Osteoblast (primary cell): ENCODE measurements at places on chromosomes 12 and 14. TPM values are rescaled to one million over a fixed set of nuclear protein-coding genes. Genes with fewer than 3 reads are reported as not detected.

DNA sequence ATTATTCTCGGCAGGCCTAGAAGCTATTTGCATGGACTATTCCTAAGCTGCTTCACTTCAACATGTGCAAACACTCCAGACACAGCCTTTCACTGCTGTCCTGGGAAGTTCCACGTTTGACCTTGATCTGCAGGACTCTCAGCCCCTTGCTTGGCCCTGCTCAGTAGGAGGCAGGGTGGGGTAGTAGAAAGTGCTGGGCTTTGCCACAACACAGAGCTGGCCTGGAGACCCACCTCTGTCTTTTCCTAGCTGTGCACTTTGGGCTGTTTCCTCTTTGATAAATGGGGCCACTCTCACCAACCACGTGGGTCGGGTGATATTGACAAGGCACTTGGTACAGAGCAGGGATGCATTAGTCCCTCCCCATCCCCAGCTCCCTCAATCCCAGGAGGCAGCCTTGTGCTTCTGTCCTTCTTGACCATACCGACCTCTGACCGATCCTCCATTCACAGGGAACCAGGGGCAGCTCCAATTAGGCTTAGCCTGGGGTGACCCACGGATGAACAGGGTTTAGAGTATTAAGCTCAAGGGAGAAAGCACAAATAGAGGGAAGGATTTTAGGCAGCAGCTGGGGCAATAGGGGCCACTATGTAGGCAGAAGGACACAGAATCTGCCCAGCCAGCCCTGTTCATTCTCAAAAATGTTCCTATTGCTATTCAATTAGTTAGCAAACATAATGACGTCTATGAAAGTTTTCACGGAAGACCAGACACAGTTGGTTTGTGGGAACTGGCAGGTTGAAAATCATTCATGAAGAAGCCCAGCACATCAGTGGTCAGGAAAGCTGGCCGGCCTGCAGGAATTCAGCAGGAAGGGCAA is 63.3 kb downstream of the SYNE3 start:
- no peak for DNase-seq

Gene NOS1
- not detected in 2 replicates for total RNA-seq

Gene GPR137C
- 0.36 and 0.59 TPM in 2 replicates for total RNA-seq

- no peak for DNase-seq
Measured at GRCh38 chr12:111798182-111798581, 31.4 kb downstream of the ALDH2 start.

DNA sequence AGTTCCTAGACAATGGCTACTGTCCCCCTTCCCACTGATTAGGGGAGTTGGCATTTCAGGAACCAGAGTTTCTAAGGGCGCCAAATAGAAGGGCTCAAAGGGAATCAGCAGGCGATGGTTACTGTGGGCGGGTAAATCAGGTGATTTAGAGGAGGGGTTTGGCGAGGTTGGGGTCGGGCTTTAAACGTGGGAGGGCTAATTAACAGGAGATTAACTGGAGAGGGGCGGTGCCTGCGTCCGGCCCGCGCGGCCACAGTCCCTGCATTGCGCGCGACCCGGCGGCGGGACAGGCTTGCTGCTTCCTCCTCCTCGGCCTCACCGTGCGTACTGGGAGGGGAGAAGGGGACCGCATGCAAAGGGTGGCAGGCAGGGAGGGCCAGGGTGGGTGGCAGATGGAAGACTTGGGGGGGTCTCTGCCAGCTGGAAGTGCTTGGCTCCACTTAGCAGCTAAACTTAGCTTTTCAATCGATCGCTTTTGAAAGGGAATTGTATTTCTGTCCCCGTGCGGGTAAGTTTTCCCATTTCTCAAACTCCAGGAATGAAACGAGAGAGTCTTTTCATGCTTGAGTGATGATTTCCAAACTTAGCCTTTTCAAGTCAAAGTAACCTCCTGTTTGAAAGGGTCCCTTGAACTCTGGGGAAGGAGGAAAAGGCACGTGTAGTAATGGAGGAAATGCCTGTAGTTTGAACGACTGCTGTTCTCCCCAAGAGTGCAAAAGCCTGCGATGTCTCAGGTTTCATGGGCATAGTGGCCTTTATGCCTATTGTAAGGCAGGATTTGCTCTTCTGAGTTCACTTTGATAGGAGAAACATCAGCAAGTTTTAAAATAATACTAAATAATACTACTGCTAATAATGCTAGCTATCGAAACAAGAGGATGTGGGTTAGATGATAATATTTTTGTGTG is at the start of gene MGST1:
MGST1 (plus strand) TSS at position 255 of the 908 bp plus-strand sequence. CDS start 6,608 bp downstream, outside the sequence.
- no peak for DNase-seq

GRCh38 chr14:104892531-104893434 is 27.7 kb downstream of the CEP170B start:
- peak; percentile 85 for DNase-seq

Gene CATSPERB
- not detected in 2 replicates for total RNA-seq

GRCh38 chr12:67593041-67593440 is 55.5 kb upstream of the DYRK2 start:
- no peak for DNase-seq

DNA sequence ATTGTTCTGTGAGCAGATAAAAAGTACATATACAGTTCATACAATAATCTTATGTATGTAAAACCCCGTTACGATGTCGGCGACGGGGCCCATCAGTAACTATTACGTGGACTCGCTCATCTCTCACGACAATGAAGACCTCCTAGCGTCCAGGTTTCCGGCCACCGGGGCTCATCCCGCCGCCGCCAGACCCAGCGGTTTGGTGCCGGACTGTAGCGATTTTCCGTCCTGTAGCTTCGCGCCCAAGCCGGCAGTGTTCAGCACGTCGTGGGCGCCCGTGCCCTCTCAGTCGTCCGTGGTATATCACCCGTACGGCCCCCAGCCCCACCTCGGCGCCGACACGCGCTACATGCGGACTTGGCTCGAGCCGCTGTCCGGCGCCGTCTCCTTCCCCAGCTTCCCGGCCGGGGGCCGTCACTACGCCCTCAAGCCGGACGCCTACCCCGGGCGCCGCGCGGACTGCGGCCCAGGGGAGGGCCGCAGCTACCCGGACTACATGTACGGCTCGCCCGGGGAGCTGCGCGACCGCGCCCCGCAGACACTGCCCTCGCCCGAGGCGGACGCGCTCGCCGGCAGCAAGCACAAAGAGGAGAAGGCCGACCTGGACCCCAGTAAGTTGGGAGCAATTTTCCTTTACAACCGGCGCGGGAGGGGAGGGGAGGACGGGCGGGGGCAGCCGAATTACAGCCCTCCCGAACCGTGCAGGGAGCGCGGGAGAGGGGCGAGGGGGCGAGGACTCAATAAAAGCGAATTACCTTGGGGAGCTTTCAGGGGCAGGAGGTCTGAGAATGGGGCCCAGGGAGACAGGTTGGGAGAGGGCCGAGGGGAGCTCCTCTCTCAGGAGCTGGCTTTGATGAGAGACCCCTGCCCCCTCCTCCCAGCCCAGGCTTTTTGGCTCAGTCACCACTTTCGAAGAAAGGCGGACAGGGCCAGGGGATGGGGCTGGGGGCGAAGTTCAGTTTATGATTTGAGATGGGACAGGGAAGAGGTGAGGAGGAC is at the start of gene HOXC9:
HOXC9 (plus strand) TSS at position 46 of the 999 bp plus-strand sequence; CDS start at position 74, 28 bp downstream.
- peak; percentile 92 for DNase-seq

DNA sequence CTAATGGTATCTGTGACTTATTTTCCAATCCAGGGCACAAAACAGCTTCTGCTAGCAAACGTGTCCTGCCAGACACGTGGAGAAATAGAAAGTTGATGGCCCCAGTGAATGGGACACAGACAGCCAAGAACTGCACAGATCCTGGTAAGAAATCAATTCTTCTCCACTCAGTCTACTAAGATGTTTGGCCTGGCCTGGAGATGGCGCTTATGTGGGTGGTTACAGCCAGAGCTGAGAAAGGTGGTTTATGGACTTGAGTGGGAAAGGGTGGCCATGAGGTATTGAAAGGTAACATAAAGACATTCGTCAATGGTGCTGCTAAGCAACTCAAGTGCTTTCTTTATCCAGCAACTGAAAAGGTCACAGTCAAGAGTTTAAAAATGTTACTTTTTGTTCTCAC is 2.9 kb downstream of the SLC24A4 start:
- no peak for DNase-seq

Gene DBX2
- not detected in 2 replicates for total RNA-seq

GRCh38 chr14:68271913-68272391 is 452.4 kb downstream of the RAD51B start:
- DNase-seq, result no peak

DNA sequence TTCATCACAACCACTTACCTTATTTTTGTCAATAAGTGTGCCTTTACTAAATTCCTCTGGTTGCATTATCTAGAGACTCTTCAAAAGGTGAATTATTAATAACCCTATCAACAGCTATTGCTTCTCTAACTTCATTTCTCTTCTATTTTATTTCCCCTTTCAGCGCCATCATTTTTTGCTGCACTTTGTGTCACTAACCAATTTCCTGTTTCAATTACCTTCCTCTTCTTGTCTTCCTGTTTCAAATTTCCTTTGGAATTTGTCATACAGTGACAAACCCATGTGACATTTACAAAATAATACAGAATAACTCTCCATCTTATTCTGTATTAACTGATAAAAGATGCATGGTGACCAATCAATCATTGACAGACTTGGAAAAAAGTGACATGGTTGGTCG is 12.2 kb upstream of the CLEC2A start:
- DNase-seq, result no peak

- DNase-seq, result no peak
Measured at GRCh38 chr12:10719482-10719881, 3.6 kb downstream of the YBX3 start.

DNA sequence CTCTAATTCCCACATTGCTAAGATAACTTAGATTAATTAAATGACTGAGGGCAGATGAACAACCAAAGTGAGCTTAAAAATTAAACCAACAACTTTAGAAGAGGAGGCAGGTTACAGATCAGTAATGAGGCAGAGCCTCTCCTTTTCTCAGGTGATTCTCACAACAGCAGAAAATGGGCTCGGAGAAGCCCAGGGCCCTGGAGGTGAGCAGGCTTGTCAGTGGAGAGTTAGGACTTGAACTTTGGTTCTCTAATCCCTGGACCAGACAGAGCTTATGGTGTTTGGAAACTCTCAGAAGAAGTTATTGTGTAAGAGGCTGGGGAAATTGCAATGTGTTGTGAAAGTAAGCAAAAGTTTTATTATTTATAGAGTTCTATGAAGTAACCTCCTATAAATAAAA is 2.8 kb downstream of the TRHDE start:
- no peak for DNase-seq

GRCh38 chr12:92634202-92634601 is 68.6 kb upstream of the PLEKHG7 start:
- DNase-seq, result no peak

GRCh38 chr14:75127903-75128595 is 1.2 kb upstream of the NEK9 start:
- no peak for DNase-seq

Gene SOCS2
- 32.6 and 40.7 TPM in 2 replicates for total RNA-seq

Gene SERPINA1
- total RNA-seq, result 0.29 and 1.4 TPM in 2 replicates
